CD4-positive, alpha-beta T cell treated with Interleukin-4 for 1 hour (primary cell): ENCODE measurements at places on chromosomes 7 and 10.

DNA sequence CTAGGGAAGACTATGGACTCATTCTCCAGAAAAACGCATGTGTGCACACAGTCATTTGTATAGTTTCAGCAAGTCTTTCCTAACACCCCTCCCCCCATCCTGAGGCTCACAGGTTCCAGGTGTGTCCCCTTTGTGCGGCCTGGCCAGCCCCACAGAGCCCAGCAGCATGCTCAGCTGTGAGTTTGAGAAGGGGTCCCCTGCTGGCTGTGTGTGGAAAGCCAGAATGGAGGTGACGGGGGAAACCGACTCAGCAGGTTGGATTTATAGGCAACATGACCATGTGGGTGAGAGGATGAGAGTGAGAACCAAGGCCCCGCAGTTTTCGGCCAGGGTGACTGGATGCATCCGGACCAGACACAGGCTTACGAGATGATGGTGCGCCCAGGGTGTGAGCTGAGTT, 9.9 kb downstream of the PTPRE start:
- no peak for DNase-seq

- no peak for DNase-seq
Measured at GRCh38 chr7:121608785-121609184, 212.7 kb upstream of the FAM3C start.

DNA sequence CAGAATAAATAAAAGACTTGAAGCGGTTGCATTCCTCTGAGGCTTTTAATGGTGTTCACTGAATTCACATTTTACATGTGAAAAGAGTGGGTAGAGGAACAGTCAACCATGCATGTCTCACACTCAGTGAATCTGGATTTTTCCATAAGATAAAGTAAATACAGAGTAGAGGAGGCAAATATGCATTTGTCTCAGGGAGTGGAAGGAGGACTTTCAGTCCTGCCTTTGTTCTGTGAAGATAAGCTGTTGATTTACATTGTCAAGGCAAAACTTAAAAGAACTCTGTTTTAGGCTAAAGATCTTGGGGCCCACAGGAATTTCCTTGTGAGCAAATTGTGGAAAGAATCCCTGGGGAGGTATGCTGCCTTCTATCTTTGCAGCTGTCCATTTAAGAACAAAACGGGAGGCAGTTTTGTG, 825.3 kb upstream of the MBL2 start:
- no peak for DNase-seq

DNA sequence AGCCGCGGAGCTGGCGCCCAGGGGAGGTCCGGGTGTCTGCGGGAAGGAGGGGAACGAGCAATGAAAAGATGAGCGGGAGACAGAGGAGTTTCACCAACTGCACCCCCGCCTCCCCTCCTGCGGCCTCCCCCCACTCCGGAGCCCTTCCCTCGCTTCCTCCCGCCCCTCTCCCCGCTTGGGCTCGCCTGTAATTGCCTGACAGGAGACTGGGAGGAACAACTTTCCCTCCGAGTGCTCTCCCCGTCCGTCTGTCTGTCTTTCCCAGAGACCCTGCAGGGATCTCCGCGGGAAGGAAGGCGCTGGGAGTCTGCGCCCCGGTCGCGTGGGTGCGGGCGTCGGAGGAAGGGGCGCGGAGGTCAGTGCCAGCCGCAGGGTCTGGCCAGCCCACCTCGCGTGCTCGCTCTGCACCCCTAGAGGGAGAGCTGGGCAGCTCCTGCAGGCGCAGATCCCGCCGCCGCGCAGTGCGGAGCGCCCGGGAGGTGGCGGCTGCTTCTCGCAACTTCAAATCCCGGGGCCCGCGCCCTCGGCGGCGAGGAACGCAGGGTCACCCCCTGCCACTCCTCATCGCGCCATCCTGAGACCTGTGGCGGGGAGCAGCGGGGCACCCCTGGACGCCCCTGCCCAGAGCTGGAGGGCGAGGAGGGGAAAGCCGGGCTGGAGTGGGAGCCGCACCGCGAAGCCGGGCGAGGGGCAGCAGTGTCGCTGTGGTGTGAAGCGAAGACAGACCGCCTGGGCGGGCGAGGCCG, 511 bp upstream of the NRP1 start:
- DNase-seq: no peak

DNA sequence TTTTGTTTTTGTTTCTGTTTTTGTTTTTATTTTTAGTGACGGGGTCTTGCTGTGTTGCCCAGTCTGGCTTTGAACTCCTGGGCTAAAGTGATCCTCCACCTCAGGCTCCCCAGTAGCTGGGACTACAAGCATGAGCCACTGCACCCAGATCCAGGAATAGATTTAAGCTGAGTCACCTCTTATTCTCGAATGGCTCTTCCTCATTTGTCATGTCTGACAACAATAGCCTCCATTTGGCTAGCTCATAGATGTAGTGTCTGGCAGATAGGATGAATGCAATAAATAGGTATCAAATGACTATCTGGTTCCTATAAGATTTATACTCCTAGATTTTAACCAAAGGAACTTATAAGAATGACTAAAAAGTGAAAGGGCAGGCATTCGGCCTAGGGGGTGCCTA, 172.9 kb downstream of the TMEM26 start:
- DNase-seq: no peak

DNA sequence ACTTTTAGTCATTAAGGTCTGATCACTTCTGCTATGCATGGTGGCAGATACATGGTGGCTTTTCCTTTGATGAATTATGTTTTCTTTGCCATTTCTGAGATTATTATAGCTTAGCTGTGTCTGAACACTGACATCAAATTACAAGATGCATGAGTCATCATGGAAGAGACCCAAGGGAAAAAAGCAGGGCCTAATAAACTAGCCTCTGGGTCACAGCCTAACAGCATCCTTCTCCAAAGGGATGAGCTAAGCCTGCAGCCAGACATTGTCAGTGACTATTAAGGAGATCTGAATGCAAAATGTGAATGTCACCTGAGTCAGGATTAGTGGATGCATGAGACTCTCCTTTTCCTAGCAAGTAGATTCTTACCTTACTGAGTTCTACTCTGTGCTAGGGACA, 19.1 kb upstream of the OGDHL start:
- DNase-seq: no peak

DNA sequence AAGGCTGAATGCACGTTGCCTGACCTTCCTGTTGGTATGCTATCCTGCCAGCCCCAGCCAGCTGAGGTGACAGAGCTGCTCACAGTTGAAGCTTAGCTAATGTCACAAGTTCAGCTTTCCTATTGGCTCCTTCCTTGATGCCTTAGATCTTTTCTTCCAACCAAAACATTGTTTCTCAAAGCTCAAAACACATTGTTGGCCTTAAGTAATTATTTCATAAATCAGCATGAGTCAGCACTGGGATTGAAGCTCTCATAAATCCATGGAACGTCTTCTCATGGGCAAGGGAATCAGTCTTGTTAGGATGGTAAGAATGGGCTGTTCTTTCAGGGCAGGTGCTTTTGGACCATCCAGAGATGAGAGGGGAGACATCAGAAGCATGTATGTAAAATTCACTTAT, 128.1 kb upstream of the SAMD8 start:
- DNase-seq: no peak

DNA sequence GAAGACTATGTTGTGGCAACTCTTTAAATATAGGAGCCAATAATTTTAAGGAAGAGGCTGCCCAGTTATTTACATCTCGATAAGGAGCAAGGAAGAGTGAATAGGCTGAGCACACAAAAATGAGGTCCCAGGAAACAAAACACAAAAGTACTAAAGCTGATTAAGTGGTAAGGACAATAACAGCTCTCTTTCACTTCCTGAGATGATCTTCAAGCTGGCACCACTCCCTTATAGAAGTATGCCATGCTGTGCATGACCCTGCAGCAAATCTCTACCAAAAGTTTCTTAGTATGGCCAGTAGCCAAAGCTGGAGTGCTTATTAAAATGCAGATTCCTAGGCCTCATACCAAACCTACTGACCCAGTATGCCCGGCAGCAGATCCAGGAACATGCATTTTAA, 39.7 kb downstream of the CADPS2 start:
- DNase-seq: no peak

GRCh38 chr7:31805209-31805818, 118.3 kb downstream of the PPP1R17 start:
- no peak for DNase-seq

DNA sequence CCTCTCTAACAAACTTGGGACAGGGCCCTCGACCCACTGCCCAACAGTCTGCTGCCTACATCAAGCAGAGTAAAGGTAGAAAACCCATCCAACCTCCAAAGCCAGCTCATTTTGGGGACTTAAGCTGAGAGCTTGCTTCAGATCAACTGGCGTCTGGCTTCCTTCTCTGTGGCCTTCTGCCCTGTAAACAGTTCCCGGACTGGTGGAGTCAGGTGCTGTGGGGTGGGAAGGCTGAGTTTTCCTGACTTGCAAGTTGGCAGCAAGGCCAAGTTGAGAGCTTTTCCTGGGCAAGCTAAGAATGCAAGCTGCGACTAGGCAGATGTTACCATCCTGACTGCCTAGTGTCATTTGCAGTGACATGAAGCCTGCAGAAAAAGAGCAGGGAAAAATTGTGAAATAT, 3.7 kb downstream of the GALNT17 start:
- DNase-seq: no peak

GRCh38 chr10:95792874-95793285, 36.9 kb downstream of the ENTPD1 start:
- DNase-seq: no peak

DNA sequence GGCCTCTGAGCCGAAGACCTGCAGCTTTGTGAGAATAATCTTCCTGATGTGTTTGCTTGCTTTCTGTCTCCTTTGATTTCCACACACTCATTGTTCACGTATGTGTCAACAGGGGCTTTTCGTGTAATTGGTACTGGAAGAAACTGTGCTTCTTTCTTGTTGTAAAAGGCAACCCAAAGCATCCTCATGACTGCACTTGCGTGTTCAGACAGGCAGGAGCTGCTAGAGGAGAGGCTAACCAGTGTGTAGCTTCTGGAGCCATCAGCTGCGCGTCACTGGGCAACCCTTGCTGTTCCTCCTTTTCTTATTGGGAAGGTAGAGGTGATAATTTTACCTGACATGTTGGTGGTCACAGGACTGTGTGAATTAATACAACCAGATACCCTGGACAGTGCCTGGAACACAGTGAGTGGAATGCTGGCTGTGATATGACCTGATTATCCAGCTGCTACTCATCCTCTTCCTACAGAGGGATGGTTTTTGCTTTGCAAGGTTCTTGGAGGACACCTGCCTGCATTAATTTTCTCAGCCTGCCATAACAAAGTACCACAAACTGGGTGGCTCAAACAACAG, 213.0 kb downstream of the ABCA13 start:
- DNase-seq: no peak

- no peak for DNase-seq
Measured at GRCh38 chr10:62382831-62383230, 8.7 kb downstream of the ZNF365 start.

- DNase-seq: no peak
Measured at GRCh38 chr10:6803427-6803783, 223.3 kb upstream of the PRKCQ start.

GRCh38 chr7:39459636-39460035, 106.6 kb upstream of the YAE1 start:
- no peak for DNase-seq

- no peak for DNase-seq
Measured at GRCh38 chr10:24726626-24727025, 2.9 kb upstream of the ARHGAP21 start.

GRCh38 chr10:102988404-102989314, 70.6 kb downstream of the CNNM2 start:
- DNase-seq: no peak

GRCh38 chr10:33120700-33121099, 162.7 kb upstream of the ITGB1 start:
- DNase-seq: no peak

DNA sequence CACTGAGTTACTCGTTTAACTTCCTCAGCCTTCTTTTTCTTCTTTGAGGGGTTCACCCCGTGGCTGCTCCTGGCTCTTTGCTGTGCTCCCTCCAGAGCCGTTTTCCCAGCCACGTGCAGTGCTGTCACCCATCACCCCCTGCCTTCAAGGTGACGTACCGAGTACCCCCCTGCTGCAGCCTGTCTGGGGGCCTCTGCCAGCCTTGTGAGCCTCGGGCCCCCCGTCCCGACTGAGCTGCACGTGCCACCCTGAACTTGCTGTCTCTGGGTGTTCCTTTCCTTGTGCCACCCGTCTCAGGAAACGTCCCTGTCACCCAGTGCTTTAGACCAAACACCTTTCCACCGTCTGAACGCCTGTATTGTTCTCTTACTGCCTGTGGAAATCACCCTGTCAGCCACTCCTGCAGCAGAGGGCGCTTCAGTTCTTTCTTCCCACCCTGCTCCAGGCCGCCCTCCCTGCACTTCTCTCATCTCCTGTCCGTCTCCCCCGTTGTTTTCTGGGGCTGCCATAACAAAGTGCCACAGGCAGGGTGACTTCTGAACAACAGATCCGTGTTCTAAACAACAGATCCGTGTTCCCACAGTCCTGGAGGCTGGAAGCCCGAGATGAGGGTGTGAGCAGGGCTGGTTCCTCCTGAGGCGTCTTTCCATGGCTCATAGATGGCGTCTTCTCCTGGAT, 44.6 kb downstream of the WDR37 start:
- DNase-seq: no peak

GRCh38 chr7:40541336-40541735, 406.5 kb downstream of the SUGCT start:
- no peak for DNase-seq

DNA sequence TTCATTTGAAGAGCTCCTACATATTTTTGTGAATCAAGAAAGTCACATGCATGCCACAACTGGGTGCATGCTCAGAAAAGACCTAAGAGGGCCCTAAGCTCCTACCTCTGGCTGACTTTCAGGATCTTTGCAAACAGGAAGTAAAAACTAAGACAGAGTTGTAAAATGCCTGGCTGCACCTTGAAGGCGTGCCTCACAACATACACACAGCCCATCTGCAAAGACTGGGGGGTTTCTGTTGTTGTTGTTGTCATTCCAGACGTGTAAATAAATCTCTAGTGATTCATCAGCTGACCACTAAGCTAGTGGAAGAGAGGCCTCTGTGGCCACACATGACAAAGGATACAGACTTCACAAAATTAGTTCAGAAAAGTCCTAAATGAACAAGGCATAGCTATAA, 31.8 kb downstream of the SMURF1 start:
- no peak for DNase-seq

DNA sequence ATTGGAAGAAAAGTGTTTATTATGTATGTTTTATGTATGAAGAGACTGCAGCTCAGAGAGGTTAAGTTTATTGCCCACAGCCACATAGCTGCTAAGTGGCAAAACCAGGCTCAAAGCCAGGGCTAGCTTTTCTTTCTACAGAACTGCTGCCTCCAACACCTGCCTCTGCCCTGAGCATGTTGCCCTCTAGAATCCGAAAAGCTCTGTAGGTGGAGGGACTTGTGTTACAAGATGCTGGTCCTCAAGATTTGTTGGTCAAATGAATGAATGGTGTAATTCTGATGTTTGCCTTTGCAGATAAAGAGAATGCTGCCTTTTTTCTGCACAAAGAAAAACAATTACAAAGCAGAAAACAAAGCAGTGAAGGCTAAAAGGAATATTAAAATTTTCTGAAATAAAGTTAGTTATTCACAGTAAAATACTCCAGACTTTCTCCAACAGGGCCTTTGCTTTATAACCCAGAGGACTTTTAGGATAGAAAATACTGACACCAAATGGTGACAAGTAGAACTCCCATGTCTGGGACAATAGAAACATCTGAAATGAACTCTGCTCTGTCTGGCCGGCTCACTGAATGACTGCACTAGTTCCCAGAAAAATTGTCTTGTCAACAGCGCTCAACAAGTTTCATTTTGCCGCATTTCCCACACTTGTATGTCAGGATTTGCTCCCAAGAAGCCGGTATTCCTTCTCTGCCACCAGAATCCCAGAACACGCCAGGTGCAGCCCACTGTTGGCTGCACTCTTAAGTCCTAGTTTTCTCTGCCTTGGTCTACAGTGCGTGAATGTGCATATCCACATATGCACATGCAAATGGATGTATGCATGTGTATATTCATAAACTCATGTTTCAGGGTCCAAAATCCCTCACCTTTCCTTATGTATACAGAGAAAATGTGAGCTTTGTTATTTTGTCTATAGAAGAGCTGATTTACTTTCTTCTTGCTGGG, 11.0 kb upstream of the DNTT start:
- no peak for DNase-seq
